Upper lobe of right lung (tissue), 1 donor: ENCODE measurements at places on chromosomes 4 and X. TPM values are rescaled to one million over a fixed set of nuclear protein-coding genes. Genes with fewer than 3 reads are reported as not detected.

The MAGEB5 gene
- total RNA-seq: not detected

The TMEM255A gene
- total RNA-seq: 1.5 TPM

The CFI gene
- total RNA-seq: 61.0 TPM

The BDH2 gene
- 56.6 TPM for total RNA-seq

The NLGN4X gene
- 4.2 TPM for total RNA-seq

The NR3C2 gene
- total RNA-seq: 25.9 TPM

- no peaks in the 10 kb centered on the region for H3K27me3 ChIP-seq
- no peak overlapping the region for H3K27ac ChIP-seq
- H3K4me1 ChIP-seq: peaks cover 24% of the 10 kb centered on the region
Observed at GRCh38 chr4:38150766-38151165, 190.6 kb downstream of the PTTG2 start.

DNA sequence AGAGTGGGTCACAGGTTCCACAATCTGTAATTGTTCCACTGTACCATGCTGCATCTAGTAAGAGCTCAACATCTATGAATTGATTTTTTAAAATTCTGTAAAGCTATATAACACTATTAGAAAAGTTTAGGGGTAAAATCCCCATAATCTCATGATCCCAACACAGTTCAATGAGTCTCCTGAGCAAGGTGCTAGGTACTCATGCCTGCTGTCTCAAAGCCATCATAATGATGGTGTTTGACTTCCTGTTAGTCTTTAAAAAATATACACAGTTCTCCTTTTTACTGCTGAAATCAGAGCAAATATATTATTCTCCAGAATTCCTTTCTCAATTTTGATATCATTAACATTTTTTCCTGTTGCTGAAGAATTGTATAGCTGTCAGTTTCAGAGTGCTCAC lies 55.9 kb downstream of the SH3BGRL start:
- H3K27ac ChIP-seq: no peak overlapping the region
- H3K4me3 ChIP-seq: no peak overlapping the region
- H3K36me3 ChIP-seq: no peaks in the 10 kb centered on the region
- DNase-seq: no peak
- H3K27me3 ChIP-seq: no peaks in the 10 kb centered on the region

DNA sequence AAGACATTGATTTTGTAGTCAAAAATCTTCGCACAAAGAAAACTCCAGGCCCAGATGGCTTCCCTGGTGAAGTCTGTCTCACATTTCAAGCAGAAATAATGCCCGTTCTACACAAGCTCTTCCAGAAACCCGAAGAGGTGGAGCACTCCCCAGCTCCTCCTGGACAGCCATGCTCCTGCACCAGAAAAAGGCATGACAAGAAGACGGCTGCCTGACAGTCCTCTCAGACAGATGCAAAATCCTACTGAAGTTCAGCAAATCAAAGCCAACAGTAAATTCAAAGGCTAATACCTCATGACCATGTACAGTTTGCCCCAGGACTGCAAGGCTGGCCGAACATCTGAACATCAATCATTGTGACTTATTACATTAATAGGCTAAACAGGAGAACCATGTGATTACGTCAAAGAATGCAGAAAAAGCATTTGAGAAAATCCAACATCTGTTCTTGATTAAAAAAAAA lies 30.8 kb upstream of the MXD4 start:
- no peaks in the 10 kb centered on the region for H3K4me1 ChIP-seq
- no peak overlapping the region for H3K4me3 ChIP-seq
- no peaks in the 10 kb centered on the region for H3K36me3 ChIP-seq
- H3K27ac ChIP-seq: no peak overlapping the region

- H3K4me1 ChIP-seq: no peaks in the 10 kb centered on the region
- DNase-seq: no peak
- H3K27ac ChIP-seq: no peak overlapping the region
- H3K27me3 ChIP-seq: no peaks in the 10 kb centered on the region
Observed at GRCh38 chr4:138634915-138635314, 380.7 kb upstream of the NOCT start.

- H3K4me1 ChIP-seq: peaks cover 5% of the 10 kb centered on the region
- no peaks in the 10 kb centered on the region for H3K27me3 ChIP-seq
- no peak overlapping the region for H3K4me3 ChIP-seq
- H3K27ac ChIP-seq: no peak overlapping the region
- H3K36me3 ChIP-seq: no peaks in the 10 kb centered on the region
Observed at GRCh38 chr4:139893801-139894200, 228.2 kb downstream of the MGST2 start.

DNA sequence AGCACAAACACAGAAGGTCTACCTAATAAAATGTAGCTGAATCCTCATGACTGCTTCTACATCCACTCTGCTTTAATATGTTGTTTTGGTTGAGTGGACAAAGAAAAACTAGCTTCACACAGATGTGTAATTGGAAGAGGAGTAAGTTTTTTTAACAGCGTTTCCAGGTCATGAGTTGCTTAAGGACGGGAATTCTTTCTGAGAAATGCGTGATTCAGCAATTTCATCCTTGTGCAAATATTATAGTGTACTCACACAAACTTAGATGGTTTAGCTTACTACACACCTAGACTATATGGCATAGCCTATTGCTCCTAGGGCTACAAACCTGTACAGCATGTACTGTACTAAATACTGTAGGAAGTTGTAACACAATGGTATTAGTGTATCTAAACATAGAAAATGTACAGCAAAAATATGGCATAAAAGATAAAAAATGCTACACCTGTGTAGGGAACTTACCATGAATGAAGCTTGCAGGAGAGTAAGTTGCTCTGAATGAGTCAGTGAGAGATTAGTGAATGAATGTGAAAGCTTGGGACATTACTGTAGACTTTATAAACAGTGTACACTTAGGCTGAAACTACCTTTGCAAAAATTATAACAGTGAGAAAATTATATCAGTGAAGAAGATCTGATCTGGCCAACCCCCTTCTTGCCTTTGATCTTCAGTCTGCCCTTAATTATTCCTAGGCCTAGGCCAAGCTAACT lies 70.8 kb upstream of the IL15 start:
- no peak overlapping the region for H3K27ac ChIP-seq
- no peaks in the 10 kb centered on the region for H3K36me3 ChIP-seq
- no peaks in the 10 kb centered on the region for H3K4me1 ChIP-seq
- H3K4me3 ChIP-seq: no peak overlapping the region
- no peak for DNase-seq
- no peaks in the 10 kb centered on the region for H3K27me3 ChIP-seq

GRCh38 chr4:1809754-1810502 lies 16.8 kb downstream of the FGFR3 start:
- DNase-seq: peak; percentile 86
- peaks cover 16% of the 10 kb centered on the region for H3K36me3 ChIP-seq
- H3K27me3 ChIP-seq: no peaks in the 10 kb centered on the region
- H3K27ac ChIP-seq: no peak overlapping the region

- H3K4me1 ChIP-seq: no peaks in the 10 kb centered on the region
- no peak overlapping the region for H3K4me3 ChIP-seq
Observed at GRCh38 chr4:78004270-78004669, 52.9 kb upstream of the FRAS1 start.

DNA sequence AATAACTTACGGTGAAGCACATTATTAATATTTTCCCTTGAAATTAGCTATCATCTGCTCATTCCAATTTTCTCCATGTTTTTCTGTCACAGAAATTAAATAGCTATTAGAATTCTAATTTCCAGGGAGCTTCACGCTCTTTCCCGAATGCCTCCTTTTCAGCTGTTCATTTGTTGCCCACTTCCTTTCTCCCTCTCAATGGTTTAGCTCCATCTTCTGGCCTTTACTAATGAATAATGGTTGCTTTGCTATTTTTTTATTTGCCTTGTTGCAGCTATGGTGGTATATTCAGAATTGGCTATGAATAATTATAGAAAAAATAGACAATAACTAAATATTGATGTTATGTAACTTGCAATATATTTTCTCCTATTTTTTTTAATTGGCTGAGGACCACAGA lies 70.5 kb downstream of the GRIA2 start:
- H3K27ac ChIP-seq: no peak overlapping the region
- no peaks in the 10 kb centered on the region for H3K36me3 ChIP-seq
- H3K4me3 ChIP-seq: no peak overlapping the region
- no peaks in the 10 kb centered on the region for H3K4me1 ChIP-seq
- no peak for DNase-seq
- H3K27me3 ChIP-seq: no peaks in the 10 kb centered on the region

GRCh38 chr4:80461412-80461811 lies 125.9 kb downstream of the CFAP299 start:
- no peak overlapping the region for H3K4me3 ChIP-seq
- H3K27ac ChIP-seq: no peak overlapping the region
- H3K27me3 ChIP-seq: no peaks in the 10 kb centered on the region
- no peaks in the 10 kb centered on the region for H3K36me3 ChIP-seq

DNA sequence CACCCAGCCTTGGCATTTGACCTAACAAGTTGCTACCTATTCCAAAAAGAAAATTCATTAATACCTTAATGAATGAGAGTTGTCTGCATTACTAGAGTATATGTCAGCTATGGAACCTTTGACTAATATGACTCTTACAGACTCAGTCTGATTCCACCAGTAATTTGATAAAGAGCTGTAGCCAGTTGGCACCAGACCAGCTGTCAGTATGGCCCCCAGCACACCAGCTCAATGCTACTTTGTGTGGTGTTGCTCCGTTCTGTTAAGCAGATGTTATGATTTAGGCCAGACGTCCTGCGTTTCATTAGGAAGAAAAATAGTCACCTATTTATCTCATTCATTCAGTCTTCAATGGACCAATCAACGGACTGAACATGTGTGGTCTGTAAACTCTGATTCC lies 215.5 kb downstream of the TLL1 start:
- no peaks in the 10 kb centered on the region for H3K4me1 ChIP-seq
- no peaks in the 10 kb centered on the region for H3K36me3 ChIP-seq
- no peak for DNase-seq
- H3K27ac ChIP-seq: no peak overlapping the region
- H3K27me3 ChIP-seq: no peaks in the 10 kb centered on the region

DNA sequence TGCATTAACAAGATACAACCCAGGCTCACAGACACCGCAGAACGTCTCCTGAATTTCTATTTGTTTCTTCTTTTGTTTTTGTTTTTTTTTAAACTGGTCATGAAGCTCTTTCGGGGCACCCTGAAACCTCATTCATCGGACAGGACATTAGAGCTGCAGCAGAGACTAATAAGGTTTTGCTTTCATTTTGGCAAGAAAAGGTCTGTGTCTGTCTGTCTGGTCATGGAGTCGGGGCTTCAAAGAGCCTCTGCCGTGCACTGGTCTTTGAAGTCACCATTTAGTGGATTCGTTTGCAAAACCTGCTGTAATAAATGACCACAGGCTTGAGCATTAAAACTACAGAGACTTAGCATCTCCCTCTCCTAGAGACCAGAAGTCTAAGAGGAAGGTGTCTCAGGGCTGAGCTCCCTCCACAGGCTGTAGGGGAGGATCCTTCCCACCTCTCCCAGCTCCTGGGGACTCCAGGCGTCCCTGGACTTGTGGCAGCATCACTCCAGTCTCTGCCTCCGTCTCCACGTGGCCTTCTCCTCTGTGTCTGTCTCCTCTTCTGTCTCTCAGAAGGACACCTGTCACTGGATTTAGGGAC lies 247.5 kb downstream of the CRLF2 start:
- no peaks in the 10 kb centered on the region for H3K27me3 ChIP-seq
- no peaks in the 10 kb centered on the region for H3K4me1 ChIP-seq
- H3K36me3 ChIP-seq: no peaks in the 10 kb centered on the region
- no peak overlapping the region for H3K4me3 ChIP-seq

GRCh38 chr4:34791209-34791608 lies 1453.1 kb downstream of the ARAP2 start:
- no peaks in the 10 kb centered on the region for H3K36me3 ChIP-seq
- no peak overlapping the region for H3K27ac ChIP-seq
- H3K4me1 ChIP-seq: no peaks in the 10 kb centered on the region

GRCh38 chr4:70940134-70940533 lies 38.0 kb downstream of the MOB1B start:
- peaks cover 4% of the 10 kb centered on the region for H3K4me1 ChIP-seq
- no peak for DNase-seq
- H3K27me3 ChIP-seq: no peaks in the 10 kb centered on the region
- no peak overlapping the region for H3K27ac ChIP-seq
- no peak overlapping the region for H3K4me3 ChIP-seq

- no peak overlapping the region for H3K27ac ChIP-seq
- H3K36me3 ChIP-seq: no peaks in the 10 kb centered on the region
- no peak overlapping the region for H3K4me3 ChIP-seq
- no peaks in the 10 kb centered on the region for H3K4me1 ChIP-seq
Observed at GRCh38 chr4:188435381-188435780, 296.1 kb downstream of the TRIML1 start.

DNA sequence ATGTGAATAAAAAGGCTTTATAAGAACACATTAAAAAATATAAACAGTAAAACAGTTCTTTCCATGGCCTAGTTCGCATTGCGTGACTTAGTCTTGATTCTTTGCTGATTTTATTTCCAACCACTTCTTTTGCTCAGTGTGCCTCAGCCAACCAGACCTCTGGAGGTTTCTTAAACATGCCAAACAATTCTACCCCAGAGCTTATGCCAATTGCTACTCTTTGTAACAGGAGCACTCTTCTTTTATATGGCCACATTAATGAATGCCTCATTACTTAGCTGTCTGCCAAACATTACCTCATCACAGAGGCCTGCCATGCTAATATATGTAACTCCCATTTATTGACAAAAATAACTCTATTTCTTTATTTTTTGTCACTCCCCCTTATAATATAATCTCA lies 202.3 kb downstream of the NDST4 start:
- H3K36me3 ChIP-seq: no peaks in the 10 kb centered on the region
- no peak overlapping the region for H3K27ac ChIP-seq
- H3K4me3 ChIP-seq: no peak overlapping the region

DNA sequence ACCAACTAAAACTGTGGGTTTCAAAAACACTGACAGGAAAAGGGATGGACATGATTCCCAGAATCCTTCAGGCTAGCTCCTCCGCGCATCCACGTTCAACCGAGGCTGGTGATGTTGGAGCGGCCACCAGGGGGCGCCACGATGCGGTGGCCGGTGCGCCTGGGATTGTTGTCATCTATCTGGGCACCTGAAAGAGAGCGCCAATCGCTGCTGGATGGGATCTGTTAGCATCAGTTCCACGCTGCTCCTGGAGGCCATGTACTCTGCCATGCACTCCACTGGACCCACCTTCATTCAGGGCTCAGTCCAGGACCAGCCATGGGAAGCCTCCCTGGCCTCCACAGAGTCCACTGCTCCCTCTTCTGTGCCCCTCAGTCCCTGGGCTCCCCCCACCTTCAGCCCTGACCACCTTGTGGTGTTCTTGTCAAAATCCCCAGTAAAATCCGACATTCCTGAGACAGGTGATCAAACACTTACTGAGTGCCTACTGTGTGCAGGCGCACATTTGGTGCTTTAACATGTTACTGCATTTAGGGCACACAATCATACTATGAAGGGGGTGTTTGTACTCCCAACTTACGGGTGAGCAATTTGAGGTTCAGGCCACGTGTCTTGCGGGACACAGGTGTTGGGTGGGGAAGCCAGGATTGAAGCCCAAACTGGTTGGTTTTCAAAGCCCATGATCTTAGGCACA lies 71.1 kb downstream of the CRMP1 start:
- H3K4me1 ChIP-seq: peaks cover 1% of the 10 kb centered on the region
- no peaks in the 10 kb centered on the region for H3K27me3 ChIP-seq
- DNase-seq: no peak
- H3K4me3 ChIP-seq: no peak overlapping the region
- no peak overlapping the region for H3K27ac ChIP-seq

GRCh38 chr4:119715490-119716445 lies 87.2 kb upstream of the PDE5A start:
- H3K27me3 ChIP-seq: no peaks in the 10 kb centered on the region
- H3K4me3 ChIP-seq: no peak overlapping the region
- H3K27ac ChIP-seq: no peak overlapping the region
- H3K4me1 ChIP-seq: no peaks in the 10 kb centered on the region
- DNase-seq: no peak
- H3K36me3 ChIP-seq: no peaks in the 10 kb centered on the region
